ENCODE measurements at places on chromosomes 1 and 21.

- no peak for DNase-seq
Measured at GRCh38 chr1:40270152-40270834, 12.3 kb downstream of the ZMPSTE24 start.

DNA sequence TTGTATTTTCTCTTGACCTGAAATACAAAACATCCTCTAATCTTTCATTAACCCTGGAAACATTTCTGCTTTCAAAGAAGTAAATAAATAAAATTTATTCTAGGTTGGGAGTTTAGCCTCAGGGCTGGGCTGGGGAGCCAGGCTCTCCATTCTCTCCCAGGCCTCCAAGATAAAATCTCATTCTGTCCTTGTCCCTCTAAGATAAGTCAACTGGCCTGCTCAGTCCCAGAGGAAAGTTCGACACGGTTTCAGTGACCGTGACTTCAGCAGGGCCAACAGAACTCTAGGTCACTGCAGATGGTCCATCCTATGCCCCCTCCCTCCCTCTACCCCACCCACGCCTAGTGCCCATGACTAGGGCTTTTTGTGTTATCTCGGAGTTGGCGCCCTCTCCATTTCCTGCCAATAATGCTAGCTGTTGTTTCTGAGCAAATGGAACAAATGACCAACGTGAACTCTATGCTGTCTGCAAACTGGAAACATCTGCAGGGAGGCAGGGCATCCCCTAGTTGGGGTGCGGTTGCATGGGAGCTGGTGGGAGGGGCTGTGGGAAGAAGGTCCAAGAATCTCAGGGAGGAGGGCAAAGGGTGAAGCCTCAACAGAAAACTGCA, 10.1 kb upstream of the ADORA3 start:
- no peak for DNase-seq

- no peak for DNase-seq
Measured at GRCh38 chr1:91057784-91058183, 35.9 kb upstream of the ZNF644 start.

DNA sequence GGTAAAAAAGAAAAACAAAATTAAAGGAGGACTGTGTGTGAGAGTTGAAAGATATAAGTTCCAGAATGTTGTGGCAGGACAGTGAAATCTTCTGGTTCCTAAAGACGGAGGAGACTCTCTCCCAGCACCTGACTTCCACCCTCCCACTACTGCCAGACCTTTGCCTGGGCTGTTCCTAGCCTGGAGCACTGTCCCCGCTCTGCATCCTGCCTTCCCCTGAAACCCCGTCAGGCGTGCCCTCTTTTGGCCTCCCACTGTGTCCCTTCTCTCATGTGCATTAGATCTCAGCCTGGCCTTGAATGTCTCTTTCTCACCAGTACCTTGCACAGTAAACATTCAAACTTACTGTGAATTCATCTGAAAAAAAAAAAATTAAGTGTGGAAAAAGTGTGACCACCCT, 74.1 kb downstream of the VPS26C start:
- DNase-seq = no peak

- DNase-seq = no peak
Measured at GRCh38 chr1:232856541-232856940, 51.3 kb downstream of the MAP10 start.

GRCh38 chr1:99676876-99677275, 31.0 kb downstream of the PALMD start:
- DNase-seq = no peak

GRCh38 chr1:42385283-42385682, 4.7 kb downstream of the RIMKLA start:
- no peak for DNase-seq

- no peak for DNase-seq
Measured at GRCh38 chr1:78168306-78168705, 122.5 kb downstream of the GIPC2 start.

DNA sequence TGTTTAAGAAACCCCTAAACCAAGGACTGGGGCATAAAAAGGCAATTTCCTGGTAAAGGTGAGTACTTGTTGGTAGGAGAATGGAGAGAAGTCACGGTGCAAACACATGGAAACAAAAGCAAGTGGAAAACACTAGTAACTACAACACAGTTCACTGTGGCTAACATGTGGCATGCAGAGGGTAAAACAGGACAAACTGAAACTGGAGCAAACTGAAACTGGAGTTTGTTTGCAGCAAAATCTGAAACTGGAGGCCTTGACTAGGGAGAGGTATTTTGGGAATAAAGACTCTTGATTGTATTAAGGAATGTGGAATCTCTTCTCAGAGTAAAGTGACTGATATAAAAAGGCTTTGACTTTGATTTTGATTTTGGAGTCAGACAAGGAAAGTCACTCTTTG, 376.3 kb upstream of the PRMT6 start:
- no peak for DNase-seq

All from left renal pelvis (tissue), 4 donors.